ENCODE measurements at places on chromosomes 6 and 20.

- no peak for DNase-seq
Observed at GRCh38 chr20:59017493-59018231, 1.6 kb upstream of the TUBB1 start.

GRCh38 chr6:36627801-36628246 lies 33.7 kb downstream of the SRSF3 start:
- DNase-seq = no peak

GRCh38 chr6:144134176-144134575 lies 16.1 kb upstream of the STX11 start:
- DNase-seq = no peak

DNA sequence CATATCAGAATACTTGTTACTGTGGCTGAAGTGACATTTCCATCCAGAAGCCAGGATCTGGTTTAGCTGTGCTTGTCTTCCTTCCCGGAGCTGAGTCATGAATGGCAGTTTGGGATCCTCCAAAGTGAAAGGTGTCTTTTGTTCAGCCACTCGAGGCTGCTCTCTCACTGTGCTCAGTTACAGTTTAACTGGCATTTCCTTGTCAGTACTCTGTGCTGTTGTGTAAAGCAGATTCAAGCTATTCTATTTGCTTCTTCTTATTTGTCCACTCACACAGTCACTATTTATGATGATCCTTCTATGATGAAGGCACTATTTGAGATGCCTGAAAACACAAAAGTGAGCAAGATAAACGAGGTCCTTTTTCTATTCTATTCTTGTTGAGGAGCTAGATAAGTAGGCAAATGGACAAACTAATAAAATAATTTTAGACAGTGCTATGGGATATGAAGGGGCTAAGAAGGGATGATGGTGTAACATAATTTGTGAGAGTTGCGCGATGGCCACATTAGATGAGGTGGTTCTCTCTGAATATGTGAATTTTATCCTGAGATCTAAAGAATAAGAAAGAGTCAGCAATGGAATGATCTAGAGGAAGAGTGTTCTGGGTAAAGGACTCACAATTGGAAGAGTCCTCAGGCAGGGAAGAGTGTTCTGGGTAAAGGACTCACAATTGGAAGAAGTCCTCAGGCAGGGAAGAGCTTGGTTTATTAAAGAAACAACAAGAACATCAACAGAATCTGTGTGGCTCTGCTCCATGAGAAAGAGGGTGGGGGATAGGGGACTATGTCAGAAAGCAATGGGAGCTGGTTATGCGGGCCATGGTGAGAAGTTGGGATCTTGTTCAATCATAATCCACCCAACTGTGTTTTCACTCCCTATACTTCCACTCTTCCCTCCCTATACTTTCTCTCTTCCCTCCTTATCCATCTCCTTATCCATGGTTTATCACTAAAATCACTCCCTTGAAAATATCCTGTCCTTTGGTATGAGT lies 40.1 kb downstream of the CYP24A1 start:
- no peak for DNase-seq

GRCh38 chr20:18533978-18534644 lies 26.4 kb downstream of the SEC23B start:
- DNase-seq = no peak

DNA sequence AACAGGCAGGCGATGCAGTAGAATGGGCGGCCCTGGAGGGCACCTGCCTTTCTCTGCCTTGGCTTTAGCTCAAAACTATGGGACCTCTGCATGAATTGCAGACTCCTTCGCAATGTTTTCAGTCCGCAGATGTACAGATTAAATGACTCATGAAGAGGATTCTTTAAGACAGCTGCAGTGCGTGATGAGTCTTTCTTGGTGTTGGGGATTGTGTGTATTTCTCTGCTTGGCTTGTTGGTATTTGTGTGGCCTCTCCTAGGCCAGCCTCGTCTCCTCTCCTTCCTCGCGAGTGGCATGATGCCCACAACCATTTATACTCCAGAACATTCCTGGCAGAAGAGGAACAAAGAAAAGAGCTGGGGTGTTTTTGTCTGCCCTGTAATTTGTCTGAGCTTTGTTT lies 110.6 kb downstream of the SYNDIG1 start:
- no peak for DNase-seq

DNA sequence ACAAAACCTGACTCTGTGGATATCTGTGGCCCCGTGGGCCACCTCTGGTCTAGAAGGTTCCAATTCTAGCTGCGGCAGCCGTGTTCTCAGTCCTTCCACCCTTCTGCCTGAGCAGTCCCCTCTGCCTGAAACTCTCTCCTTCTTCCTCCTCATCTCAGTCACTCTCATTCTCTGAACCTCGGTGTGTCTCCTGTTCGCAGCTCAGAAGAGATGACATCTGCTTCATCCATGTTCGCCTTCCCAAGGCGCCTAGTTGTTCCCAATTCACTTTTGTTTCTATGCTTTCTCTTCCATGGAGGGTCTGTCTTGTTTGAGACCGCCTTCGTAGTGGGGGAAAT lies 95.5 kb downstream of the CEBPB start:
- no peak for DNase-seq

GRCh38 chr6:5718231-5718947 lies 288.3 kb downstream of the NRN1 start:
- DNase-seq = no peak

DNA sequence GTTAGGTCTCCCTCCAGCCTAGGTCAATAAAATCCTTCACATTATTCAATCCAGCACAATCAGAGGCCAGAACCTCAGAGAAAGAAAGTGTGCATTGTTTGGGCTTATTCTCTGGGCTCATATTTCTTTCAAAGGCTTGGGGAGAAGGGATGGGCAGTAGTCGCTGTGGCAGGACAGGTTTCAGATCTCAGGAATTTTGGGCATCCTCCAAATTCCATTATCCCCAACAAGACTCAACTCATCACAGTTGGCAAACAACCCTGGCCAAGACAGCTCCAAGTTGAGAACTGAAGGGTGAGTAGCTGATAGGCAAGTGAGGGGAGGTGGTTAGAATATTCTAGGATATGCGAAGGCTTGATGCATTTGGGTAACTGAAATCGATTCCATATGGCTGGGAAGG lies 27.2 kb upstream of the CHD6 start:
- DNase-seq = no peak

DNA sequence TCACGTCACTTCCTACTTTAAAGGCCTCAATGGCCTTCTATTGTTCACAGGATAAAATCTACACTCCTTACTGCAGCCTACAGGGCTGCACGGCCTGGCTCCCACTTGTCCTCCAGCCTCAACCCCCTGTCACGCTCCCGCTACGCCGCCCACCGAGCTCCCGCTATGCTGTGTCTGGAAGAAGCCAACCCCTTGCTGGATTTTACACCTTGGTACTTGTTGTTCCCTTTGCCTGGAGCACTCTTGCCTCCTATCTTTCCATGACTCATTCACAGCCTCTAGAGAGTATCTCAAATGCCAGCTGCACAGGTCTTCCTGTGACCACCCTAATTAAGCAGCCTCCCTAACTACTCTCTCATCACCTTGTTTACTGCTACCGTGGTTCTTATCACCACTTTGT lies 259.9 kb downstream of the PRKN start:
- DNase-seq = no peak

DNA sequence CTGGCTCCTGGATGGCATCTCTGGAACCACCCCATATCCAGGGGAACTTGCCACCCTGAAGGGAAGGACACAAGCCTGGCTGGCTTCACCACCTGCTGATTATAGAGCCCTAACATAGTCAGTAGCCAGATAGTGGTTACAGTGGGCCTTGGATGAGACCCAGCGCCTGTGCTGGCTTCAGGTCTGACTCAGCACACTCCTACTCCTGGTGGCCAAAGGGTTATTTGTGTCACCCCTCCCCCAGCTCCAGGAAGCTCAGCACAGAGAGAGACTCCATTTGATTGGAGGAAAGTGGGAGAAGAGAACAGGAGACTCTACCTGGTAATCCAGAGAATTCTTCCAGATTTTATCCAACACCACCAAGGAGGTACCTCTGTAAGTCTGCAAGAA lies 12.8 kb downstream of the SNX14 start:
- DNase-seq = no peak

- DNase-seq = no peak
Observed at GRCh38 chr6:167163476-167164011, 5.8 kb upstream of the GPR31 start.

- no peak for DNase-seq
Observed at GRCh38 chr6:42355416-42355815, 96.3 kb downstream of the TRERF1 start.

DNA sequence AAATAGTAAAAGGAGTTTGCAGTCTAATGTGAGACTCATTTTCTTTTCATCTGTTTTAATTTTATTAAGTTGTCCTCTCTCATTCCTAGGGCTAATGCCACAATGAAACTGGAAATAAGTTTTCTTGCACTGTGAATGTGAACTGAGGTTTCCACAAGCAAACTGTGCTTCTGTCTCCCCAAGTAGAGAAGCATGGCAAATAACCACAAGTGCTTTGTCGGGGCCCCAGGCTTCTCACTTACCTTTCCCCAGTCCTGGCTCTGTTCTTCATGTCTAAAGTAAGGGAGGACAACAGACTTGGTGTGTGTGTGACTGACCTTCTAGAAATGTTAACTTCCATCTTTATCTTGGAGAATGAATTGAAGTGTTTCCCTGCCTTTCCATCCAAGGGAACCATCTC lies 80.8 kb downstream of the CBFA2T2 start:
- no peak for DNase-seq

DNA sequence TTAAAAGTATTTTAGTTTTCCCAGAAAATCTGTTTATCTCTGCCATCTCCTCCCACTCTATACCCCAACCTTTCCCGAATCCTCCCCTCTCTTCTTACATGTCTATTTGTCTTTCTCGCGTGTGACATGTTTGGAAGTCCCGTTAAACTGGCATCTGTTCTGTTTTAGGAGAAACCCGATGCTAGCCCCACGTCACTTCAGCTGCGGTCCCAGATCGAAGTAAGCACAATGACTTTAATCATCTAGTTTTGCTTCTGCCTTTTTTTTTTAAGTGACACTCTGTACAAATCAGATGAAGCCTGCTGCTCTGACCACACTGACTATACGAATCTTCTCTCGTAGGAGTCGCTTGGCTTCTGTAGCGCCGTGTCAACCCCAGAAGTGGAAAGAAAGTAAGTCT lies 97.4 kb downstream of the SASH1 start:
- no peak for DNase-seq

GRCh38 chr6:119647309-119647708 lies 297.7 kb upstream of the MAN1A1 start:
- DNase-seq = no peak

DNA sequence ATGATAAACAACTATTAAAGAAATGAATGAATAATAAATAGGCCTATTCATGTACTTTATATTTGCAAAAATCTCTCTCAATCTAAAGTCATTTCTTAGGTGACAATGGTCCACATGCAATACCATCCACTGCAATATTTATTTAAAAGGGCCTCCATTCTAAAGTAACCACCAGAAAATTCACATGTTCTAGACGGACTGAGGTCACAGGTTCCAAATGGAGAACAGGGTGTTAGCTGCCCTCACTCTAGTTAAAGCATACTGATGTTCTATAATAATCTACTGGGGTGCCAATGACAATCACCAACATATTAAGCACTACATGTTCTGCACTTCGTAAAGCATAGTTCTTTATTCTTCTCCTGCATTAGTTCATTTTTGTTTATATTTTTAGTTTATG lies 1.2 kb downstream of the HBS1L start:
- no peak for DNase-seq

DNA sequence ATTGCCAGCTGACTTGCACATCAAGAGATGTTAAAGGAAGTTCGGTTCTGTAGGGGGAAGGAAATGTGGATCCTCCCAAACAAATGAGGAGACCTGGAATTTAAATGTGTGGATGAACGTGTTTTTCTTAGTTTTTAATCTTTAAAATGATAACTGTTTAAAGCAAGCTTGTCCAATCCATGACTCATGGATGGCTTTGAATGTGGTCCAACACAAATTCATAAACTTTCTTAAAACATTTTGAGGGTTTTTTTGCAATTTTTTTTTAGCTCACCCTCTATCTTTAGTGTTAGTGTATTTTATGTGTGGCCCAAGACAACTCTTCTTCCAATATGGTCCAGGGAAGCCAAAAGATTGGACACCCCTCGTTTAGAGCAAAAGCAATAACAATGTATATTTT lies 12.6 kb downstream of the TUBB2B start:
- no peak for DNase-seq

- DNase-seq = no peak
Observed at GRCh38 chr20:16537025-16537665, 36.1 kb downstream of the KIF16B start.

GRCh38 chr20:1783245-1783644 lies 112.0 kb upstream of the SIRPA start:
- DNase-seq = no peak

DNA sequence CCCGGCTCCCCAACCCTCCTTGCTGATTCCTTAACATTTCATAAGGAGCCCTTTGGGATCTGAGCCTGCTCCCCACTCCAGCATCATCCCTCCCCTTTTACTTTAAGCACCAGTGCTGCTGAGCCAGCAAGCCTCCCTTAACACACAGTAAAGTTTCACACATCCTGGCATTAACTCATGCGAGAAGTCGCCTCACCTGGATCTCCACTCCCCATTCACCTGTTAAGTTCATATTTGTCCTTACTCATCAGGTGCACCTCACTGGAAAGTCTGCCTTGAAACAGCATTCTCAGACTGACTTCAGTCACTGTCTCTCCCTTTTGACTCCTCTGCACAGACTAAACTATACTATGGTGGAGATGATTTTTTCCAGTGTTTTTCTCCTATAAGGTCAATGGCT lies 47.8 kb upstream of the MAP7 start:
- DNase-seq = no peak

DNA sequence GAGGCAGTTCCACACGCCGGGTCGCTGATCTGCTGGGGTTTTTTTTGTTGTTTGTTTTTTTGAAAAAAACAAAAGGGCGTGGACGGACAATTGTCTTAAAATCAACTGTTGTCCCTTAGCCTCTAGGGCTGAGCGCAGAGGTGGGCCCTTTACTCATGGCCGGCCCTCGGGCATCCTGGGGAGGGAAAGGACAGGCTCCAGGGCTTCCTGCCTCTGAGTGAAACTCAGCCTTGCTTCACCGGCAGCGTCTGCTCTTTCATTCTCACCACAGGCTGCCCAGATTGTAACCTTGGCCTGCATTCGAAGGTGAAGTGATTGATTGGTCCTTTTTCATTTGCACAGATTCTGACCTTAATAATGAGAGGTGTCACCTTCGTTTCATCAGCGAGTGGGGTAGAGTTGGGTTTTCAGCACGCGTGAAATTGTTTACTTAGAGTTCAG lies 797 bp downstream of the SMIM13 start:
- DNase-seq = no peak

DNA sequence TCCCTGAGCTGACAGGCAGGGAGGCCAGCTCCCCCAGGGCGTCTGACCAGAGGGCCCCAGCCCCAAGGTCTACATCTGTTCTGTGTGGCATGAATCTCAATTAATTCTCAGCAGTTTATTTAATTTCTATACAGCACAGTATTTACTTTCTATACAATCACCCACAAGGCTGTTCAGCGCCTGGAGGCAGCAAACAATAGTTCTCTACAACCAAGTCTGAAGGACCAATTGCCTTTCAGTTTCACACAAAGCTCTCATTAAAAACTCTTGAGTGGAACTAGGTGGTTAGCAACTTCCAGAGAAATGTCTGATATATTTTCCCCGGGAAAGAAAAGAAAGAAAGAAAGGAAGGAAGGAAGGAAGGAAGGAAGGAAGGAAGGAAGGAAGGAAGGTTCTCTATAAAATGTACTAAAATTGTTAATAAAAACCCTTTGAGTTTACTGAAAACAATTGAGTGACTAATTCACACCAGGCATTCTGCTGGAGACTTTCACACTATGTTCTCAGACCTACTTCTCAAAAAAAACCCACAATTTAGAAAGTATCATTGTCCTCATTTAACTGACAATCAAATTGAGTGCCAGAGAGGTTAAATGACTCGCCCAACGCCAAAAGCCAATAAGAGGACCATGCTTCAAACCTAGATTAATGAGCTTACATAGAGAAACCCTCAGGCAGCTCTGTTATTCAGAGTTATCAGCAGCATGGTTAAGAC lies 62.5 kb downstream of the METTL24 start:
- no peak for DNase-seq

Data from NCI-H1436 treated with DMSO at 0.1 percent for 48 hours (cell line).